HEK293T (cell line): ENCODE measurements at places on chromosomes 2 and 18.

DNA sequence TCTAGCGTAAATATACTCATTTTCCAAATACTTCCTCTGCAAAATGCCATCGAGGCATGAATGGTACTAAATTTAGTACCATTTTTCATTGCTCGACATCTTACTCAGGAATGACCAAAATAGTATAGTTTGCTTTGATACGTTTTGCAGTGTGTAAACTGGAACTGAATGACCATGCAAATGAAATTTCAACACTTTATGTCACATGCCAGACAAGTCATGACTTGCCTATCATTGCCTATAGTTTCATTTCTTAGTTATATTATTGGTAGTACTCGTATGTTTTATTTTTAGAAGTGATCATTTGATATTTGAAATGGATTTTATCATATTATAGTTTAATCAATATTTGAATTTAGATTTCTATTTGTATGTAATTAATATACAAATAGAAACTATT is 9.1 kb downstream of the MSTN start:
- no peak for DNase-seq

GRCh38 chr18:10444314-10445006 is 10.0 kb upstream of the APCDD1 start:
- no peak for DNase-seq

DNA sequence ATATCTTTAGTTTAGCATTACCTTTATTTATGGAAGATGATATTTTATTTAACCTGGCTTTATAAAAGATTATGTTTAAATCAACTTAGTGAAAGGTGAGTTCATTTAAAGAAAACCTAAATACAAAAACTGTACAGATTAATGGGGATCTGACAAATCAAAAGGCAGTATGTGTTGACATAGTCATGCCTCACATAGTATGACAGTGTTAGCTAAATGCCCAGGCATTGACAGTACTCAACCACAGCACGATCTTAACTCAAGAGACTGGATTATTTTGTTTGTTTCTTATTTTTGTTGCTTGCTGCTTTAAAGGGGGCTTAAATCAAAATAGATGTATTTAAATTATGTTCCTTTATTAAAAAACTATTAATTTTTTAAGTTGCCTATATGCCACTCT is 7.8 kb downstream of the DOK6 start:
- DNase-seq: no peak

DNA sequence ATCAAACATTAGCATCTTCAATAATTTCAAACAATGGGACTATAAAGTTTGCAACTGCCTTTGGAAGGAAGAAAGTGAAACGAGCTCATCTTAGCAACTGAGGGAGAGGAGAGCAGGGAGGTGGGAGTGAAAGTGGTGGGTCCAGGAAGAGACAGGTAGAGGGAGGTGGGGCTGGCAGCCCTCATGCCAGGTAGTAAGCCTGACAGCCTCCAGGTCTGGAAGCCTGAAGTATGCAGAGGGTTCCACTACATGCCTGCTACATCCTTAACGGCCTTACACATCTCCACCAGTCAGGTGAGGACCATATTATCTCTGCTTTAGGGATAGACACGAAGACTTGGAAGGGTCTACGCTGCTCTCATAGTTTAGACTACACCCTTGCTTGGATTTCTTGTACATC is 201.1 kb upstream of the TWIST2 start:
- no peak for DNase-seq

DNA sequence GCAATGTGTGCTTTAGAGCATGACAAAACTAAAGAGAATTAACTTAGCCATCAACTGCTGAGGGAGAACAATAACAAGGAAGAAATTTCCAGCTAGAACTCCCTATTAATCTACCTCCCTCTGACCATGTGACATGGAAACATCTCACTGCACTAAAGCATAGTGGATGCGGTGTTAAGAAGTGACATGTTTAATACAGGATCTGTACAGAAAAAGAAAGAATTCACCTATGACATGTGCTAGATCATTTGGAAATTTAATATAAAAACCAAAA is 202.3 kb upstream of the KLHL14 start:
- no peak for DNase-seq

DNA sequence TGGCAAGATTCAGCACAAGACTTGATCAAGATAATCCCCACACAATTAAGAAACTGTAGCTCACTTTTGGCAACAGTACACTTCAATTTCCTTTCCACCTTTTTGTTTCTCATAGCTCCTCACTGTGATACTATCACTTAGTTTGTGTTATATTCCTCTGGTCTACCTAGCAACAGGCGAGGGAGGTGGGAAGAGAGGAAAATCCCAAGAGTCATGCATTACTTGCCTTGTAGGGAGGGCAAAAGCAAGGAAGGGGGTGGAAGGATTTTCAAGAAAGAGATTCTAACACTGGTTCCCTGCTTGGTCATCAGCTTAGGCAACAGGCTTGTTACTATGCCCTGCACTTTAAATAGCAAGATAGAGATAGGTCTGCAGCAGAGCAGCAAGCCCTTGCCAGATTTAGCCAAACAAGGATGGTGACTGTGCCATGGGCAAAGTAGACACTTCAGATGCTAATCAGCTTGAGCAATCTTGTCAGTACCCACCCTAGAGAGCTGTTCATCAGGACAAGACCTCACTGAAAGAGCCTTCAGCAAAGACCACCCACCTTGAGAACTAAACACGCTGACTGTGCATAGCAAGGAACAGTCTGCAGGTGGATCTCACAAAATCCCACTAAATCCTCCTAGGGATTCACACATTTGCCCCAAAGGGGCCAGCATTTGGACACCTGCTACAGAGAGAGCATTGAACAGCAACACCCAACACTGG is 134.6 kb downstream of the MBD2 start:
- DNase-seq: no peak

GRCh38 chr18:59986139-59986538 is 86.3 kb downstream of the PMAIP1 start:
- no peak for DNase-seq

GRCh38 chr18:30280186-30280585 is 762.4 kb downstream of the DSC3 start:
- no peak for DNase-seq

DNA sequence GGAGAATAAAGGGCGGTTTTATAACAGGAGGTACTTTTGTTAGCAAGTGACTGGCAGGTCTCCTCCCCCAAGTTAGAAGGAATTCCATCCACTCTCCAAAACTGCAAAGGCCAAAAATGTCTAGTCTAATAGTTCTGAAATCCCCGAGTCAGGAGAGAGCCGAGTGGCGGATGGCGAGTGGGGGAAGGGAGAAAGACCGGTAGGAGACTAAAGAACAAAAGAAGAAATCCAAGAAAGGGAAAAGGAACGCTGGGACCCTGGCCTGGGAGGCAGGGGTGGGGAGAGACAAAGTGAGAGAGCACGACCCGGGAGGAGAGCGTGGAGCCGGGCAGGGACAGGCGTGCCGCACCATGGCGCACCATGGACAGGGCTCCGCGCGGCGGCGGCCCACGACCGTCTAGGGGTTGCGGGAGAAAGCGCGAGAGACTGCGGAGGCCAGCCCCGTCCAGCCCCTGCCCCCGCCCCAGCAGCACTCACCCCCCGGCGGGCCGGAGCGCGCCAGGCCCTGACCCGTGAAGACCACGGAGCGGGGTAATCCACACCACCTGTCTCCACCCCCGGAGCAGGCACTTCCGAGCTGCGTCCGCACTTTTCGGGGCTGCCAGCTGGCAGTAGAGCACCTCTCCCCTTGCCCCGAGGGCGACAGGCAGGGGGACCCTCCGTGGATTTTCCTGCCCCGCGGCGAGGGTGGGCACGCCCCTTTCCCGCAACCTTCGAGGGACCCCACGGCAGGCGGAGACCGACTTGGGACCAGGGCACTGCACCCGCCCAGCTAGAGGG is 1.6 kb downstream of the CDH2 start:
- peak; percentile 40 for DNase-seq

- no peak for DNase-seq
Observed at GRCh38 chr2:197327472-197328098, 17.0 kb upstream of the ANKRD44 start.
